ENCODE measurements at places on chromosomes 13 and 19. TPM values are rescaled to one million over a fixed set of nuclear protein-coding genes. Genes with fewer than 3 reads are reported as not detected.
A peak's percentile ranks its signal among the peaks of the same experiment; 100 is the strongest.

- DNase-seq: peak; percentile 52
Observed at GRCh38 chr13:35979361-35979951, 151.7 kb downstream of the DCLK1 start.

- no peak for DNase-seq
Observed at GRCh38 chr13:99421271-99421670, 80.0 kb upstream of the TM9SF2 start.

DNA sequence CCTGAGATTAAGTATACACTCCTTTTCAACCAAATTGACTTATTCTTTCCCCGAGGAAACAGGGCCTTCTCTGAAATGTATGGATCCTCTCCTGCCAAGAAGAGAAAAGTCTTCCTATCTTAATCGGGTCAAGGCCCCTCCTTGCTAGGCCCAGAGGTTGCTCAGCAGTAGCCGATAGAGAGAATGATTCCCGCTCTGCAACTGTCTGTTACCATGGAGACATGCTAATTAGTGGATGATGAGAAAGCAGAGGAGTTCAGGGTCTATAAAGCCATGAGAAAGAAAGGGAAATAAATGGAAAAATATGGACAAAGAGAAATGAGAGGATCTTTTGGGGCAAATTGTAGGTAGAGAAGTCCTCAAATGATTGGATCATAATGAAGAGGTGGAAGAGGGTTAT lies 103.5 kb downstream of the POU4F1 start:
- no peak for DNase-seq

The TPGS1 gene
- 7.3 TPM for total RNA-seq

The HIF3A gene
- total RNA-seq: 4.8 TPM

The CCNA1 gene
- total RNA-seq: 2.1 TPM

Measured in SJCRH30 (cell line).